ENCODE measurements at places on chromosomes 7 and 10.

DNA sequence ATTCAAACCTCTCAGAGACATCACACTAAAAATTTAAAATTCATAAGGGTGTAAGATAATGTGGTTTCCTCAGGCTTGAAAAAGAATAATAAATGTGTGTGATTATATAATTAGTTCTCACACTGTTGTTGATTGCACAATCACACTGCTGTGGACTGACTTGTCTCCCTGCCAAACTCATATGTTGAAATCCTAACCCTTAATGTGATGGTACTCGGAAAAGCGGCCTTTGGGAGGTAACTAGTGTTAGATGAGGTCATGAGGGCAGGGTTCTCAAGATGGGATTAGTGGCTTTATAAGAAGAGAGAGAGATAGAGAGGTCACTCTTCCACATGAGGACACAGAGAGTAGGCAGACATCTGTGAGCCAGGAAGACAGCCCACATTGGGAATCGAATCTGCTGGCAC, 128.5 kb upstream of the COL1A2 start:
- H3K27me3 ChIP-seq: peaks cover 2% of the 10 kb centered on the region
- no peaks in the 10 kb centered on the region for H3K4me1 ChIP-seq
- DNase-seq: no peak
- H3K4me3 ChIP-seq: no peak overlapping the region
- no peak overlapping the region for H3K27ac ChIP-seq

DNA sequence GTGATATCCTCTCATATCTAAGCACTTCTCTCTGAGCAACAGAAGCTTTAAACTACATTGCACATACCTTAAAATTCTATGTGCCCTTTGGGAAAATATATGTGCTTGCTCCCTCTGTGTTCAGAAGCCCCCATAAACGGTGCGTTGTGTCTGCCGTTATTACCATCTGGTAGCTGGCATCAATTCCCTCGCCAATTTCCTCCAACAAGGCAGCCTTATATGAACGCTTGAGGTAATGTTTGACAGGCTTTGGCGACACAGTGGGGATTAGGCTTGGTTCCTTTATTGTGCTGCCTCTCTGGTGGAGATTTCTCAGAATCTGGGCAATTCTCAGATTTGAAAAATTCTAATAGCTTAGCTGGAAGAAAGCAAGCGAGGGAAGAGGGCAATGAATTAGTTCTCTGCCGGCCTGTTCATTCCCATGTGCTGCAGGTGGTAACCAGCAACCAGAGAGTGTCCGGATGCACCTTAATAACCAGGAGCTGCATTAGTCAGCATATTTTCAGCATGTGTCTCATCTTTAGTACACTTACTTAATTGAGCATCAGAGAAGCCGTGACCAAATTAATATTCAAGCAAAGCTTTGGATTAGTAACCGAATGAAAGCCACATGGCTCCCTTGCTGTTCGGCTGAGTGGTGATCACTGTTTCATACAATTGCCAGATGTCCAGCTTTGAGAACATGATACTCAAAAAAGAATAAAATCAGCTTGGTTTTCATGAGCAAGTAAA, 7.3 kb upstream of the PPP1R17 start:
- no peaks in the 10 kb centered on the region for H3K27me3 ChIP-seq
- DNase-seq: no peak
- no peaks in the 10 kb centered on the region for H3K36me3 ChIP-seq
- no peaks in the 10 kb centered on the region for H3K4me1 ChIP-seq
- no peak overlapping the region for H3K4me3 ChIP-seq

DNA sequence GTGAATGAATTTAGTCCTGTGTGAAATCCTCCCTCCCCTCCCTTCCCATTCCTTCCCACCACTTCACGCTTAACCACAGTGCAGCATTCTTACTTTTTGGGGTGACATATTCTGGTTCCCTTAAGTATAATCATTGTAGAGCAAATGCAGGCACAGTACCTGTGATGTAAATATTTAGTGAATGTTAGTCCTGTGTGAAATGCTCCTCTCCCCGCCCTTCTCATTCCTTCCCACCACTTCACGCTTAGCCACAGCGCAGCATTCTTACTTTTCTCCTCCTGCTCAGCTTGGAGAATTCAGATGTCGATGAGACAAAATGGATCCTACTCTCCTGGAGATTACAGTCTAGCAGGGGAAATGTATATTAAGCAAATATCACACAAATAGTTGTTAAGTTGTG, 258.8 kb downstream of the EXOC4 start:
- H3K4me3 ChIP-seq: no peak overlapping the region
- DNase-seq: no peak
- no peaks in the 10 kb centered on the region for H3K36me3 ChIP-seq
- no peaks in the 10 kb centered on the region for H3K27me3 ChIP-seq
- no peak overlapping the region for H3K27ac ChIP-seq
- no peaks in the 10 kb centered on the region for H3K4me1 ChIP-seq

DNA sequence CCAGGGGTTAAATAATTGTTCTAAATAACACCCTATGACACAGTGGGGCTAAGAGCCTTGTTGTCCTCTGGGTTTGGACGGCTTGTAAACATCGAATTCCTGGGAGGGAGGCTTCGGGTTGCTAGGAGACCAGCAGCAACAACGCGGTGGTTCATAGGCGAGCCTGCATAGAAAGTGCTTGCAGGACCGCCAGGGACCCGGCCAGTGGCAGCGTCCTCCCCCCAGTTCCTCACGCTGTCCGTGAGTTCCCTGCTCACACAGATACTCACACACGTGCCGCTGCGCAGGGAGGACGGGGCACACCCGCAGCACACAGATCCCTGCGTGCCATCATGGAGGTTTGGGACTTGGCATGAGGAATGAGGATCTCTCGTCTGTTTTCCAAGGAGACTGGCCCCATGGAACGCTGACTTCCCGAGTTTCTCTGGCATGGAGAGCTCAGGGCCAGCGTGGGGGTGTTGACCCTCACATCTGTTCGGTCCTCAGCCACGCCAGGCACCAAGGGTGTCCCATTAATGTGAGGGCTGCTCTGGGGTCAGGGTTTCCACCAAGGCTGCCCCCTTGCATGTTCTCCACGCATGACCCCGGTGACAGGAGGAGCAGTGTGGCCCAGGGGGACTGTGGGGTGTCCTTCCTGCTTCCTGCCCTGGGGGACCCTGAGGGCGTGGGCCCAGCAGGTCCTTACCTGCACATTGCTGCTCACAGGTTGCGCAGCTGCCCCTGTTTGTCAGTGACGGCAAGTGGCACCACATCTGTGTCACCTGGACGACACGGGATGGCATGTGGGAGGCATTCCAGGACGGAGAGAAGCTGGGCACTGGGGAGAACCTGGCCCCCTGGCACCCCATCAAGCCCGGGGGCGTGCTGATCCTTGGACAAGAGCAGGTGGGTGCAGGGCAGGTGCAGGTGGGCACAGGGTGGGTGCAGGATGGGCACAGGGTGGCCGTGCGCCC, 9.7 kb downstream of the NPTX2 start:
- H3K4me3 ChIP-seq: no peak overlapping the region
- H3K4me1 ChIP-seq: peaks cover 3% of the 10 kb centered on the region
- no peak for DNase-seq
- no peaks in the 10 kb centered on the region for H3K36me3 ChIP-seq
- peaks cover 11% of the 10 kb centered on the region for H3K27me3 ChIP-seq

Data from activated naive CD4-positive, alpha-beta T cell treated with anti-CD3 and anti-CD28 coated beads, Interleukin-2, amount 10 ng/mL, durations not matched to agents 7 days and 5 days (primary cell).